ENCODE measurements at places on chromosomes 2 and 18.

GRCh38 chr2:64456293-64456692, 2.3 kb downstream of the LGALSL start:
- DNase-seq, result no peak

- DNase-seq, result no peak
These were observed 110.2 kb upstream of the NOSTRIN start for GRCh38 chr2:168692132-168692744.

DNA sequence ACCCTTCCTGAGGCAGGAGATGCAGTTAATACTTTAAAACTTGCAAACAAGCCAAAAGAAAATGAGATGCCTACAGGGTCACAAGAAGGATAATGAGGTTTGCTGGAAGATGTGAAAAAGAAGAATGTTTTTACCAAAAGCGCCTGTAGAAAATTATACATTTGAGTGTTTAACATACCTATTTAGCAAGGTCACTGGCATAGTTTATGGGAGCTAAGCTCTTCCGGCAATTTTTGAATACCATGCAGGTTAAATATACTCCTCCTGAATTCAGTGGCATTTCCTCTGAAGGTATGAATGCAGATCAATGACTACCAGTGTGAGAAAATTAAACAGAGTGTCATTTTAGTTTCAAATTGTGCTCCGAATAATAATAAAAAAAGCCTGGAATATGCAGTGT, 21.2 kb upstream of the MAP3K20 start:
- no peak for DNase-seq

GRCh38 chr2:241312082-241312481, 3.4 kb downstream of the HDLBP start:
- DNase-seq, result no peak

- peak; percentile 8 for DNase-seq
These were observed 2750.9 kb downstream of the RPIA start for GRCh38 chr2:91442246-91442905.

GRCh38 chr2:14861181-14861580, 228.7 kb downstream of the LRATD1 start:
- DNase-seq, result no peak

DNA sequence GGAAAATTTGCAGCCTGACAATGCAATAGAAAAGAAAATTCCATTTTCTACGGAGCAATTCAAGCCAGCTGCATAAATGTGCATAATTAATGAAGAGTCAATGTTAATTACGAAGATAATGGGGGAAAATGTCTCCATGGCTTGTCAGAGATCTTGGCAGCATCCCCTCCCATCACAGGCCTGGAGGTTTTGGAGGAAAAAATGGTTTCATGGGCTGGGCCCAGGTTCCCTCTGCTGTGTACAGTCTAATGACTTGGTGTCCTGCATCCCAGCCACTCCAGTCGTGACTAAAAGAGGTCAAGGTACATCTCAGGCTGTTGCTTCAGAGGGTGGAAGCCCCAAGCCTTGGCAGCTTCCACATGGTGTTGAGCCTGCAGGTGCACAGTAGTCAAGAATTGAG, 779.7 kb downstream of the DCDC2C start:
- no peak for DNase-seq

- no peak for DNase-seq
These were observed 69.2 kb downstream of the ACVR1C start for GRCh38 chr2:157559461-157559860.

DNA sequence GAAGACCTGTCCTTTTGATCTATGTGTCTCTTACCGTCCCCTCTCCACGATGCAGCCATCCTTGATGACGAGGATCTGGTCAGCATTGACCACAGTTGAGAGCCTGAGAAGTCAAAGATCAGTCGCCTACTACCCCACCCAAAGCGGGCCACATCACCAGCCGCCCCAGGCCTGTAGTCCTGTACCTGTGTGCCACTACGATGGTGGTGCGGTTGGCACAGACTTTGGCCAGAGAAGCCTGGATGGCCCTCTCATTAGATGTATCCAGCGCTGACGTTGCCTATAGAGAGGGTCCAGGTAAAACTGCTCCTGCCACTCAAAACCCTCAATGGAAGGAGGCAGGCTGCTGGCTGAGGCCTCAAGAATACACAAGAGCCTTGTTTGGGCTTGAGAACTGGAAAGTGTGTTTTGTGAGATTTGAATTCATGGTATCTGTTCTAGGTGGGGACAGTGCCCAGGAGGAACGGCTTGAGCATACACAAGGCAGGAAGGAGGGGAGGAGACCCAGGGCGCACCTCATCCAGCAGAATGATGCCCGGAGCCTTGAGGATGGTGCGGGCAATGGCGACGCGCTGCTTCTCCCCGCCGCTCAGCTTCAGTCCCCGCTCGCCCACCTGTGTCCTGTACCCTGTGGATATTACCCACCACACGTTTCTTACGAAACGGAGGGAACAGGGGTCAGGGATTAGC, 3.8 kb downstream of the ZFAND2B start:
- no peak for DNase-seq

- no peak for DNase-seq
These were observed 248.9 kb downstream of the TDRD15 start for GRCh38 chr2:21372654-21373053.

DNA sequence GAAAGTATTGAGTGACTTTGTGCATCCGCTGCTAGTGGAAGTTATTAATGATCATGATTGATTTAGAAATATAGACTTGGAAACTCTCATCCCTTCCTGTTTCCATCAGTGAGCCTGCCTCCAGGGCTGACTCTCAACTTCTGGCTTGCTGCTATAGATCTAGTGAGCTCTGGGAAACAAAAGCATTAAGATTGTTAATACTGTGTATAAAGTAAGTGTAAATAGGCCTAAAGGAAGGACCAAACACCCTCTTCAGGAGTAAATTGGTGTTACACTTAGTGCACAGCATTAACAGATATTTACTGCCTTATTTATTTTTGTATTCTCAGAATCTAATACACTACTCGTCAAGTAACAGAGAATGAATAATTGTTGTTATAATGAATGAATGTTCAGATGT, 285.6 kb downstream of the THSD7B start:
- DNase-seq, result no peak

- DNase-seq, result no peak
These were observed 539.3 kb downstream of the METTL4 start for GRCh38 chr18:2032036-2032435.

DNA sequence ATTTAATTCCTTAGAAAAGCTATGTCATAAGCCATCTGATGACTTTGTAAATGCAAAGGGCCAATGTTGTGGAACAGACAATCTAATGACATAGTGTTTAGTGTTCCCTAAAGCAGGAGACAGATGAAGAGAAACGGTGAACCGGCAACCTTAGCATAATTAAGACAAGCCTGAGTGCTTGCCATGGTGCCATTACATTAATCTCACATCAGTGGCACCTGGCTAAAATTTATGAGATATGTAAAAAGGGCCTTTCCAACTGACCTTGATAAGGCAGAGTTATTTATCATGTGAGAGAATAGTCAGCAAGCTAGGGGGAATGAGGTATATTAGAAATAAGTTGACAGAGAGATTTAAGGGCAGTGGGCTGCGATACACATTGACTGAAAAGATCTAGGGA, 261.8 kb downstream of the ERBB4 start:
- DNase-seq, result no peak

GRCh38 chr2:20576598-20577115, 74.2 kb downstream of the HS1BP3 start:
- no peak for DNase-seq

DNA sequence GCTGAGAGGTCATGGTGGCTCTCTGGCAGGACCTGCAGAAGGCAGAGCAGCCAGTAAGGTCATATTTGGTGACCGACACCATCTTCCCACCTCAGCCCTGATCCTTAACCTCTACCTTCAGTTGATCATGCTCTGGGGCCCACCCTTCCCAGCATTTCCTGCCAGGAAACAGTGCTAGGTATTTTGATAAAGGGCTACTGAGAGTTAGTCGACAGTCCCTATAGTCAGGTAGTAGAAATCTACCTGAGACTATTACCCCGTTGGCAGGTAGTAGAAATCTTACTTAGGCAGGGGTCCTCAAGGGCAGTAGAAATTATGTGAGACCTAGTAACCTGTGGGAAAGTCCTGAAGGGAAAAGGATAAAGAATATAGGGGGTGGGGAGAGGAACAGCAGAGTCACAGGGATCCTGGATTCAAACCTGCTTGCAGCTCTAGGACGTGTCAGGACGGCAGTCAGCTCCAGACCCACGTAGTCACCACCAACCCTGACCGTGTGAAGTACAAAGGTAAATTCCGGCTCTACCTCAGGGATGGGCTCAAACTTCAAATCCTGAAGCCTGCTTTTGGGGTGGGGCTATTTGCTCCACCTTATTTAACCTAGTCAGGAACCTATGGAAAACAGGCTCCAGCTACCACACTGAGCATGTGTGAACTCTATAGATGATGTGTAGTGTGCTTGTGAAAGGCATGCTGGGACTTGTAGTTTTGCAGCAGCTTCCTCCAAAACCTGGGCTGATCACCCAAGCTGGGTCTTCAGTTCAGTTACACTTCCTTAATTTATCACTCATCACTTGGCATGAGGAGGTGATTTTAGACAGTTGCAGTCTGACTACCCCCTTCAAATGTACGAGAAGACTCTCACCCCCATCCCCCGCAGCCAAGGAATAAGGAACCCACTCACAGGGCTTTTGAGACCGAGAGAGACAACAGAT, at the start of gene DQX1:
TSS of gene DQX1 (minus strand) at position 515 of the 932 bp plus-strand sequence. CDS start at position 13, 502 bp downstream.
- DNase-seq, result no peak

- no peak for DNase-seq
These were observed 472.9 kb upstream of the FSIP2 start for GRCh38 chr2:185265747-185266146.

DNA sequence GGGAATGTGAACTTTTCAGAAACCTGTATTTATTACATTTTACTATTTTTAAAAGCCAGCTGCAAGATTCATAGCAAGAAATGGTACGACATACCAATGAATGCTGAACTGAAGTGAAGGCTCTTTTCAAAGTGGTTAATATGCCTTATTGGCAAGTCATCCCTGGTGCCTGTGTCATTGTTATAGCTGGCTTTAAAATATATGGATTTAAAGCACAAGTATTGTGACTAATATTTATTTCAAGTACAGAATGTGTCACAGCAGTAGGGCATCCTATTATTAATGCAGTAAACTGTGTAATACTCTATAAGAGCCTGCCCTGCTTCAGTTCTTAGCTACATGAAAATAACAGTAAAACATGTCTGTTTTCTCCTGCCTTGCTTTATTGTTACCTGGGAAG, 10.8 kb downstream of the TSHZ1 start:
- no peak for DNase-seq

- no peak for DNase-seq
These were observed 174.2 kb downstream of the SOCS6 start for GRCh38 chr18:70463085-70463484.

DNA sequence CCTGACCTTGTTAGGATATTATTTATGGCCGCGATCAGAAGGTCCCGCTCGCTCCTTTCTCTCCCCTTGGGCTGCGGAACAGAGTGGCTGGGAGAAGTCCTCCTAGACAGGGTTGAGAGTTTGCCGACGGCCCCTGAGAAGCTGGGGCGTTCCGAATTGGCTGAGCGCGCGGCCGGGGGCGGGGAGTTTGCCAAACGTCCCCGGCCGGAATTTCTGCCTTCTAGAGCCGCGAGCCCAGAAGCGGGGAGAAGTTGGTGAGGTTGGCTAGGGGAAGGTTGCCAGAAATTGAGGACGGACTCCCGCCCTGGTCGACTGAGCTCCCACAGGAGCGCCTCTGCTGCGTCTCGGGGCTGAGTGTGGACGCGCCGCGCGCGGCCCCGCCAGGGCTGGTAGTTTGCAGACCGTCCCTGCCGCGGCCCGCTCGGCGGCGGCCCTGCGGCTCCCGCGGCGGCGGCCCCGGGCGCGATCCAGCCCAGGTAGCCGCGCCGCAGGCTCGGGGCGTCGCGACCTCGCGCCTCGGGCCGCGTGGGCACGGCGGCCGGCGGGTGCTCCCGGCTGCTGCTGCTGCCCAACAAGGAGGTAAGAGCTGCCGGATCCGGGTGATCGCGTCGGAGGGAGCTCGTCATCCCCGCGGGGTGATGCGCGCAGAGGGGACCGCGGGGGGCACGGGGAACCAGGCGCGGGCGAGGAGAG, 134.0 kb upstream of the MGAT5 start:
- DNase-seq, result peak; percentile 82

GRCh38 chr2:48795065-48795464, 39.5 kb upstream of the LHCGR start:
- DNase-seq, result no peak

DNA sequence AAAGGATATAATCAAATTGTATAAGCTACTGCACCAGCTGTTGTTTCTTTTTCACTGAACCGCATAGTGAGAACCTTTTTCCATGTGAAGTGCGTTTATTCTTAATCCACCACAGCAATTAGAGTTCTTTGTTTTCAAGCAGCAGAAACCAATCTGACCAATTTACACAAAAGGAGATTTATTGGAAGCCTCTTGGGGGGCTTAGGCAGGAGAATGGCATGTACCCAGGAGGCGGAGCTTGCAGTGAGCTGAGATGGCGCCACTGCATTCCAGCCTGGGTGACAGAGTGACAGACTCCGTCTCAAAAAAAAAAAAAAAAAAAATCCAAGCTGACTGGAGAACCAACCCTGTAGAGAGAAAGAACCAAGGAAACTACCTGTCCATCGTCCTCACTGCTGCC, 10.0 kb downstream of the ADNP2 start:
- no peak for DNase-seq

DNA sequence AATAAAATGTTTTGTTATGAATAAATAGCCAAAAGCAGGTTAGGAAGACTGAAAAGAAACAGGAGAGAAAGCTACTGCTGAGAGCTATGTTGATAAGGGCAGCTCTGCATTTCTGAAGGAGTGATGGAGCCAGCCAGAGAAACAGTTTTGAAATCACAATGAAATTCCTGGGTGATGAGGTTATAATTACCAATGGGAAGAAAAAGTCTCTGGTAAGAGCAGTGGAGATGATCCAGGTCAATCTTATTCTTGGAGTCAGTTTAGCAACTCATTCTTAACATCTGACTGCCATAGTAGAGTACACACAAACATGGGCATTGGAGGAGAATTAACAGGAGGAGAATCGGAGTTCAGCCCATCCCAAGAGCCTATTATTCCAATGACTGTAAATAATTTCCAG, 2.4 kb downstream of the ALKAL2 start:
- no peak for DNase-seq

- DNase-seq, result no peak
These were observed 1167.9 kb downstream of the DSC3 start for GRCh38 chr18:29874519-29875098.

GRCh38 chr2:241503776-241504392, 4.5 kb downstream of the STK25 start:
- DNase-seq, result no peak
